ENCODE measurements at places on chromosomes 7 and 10.

DNA sequence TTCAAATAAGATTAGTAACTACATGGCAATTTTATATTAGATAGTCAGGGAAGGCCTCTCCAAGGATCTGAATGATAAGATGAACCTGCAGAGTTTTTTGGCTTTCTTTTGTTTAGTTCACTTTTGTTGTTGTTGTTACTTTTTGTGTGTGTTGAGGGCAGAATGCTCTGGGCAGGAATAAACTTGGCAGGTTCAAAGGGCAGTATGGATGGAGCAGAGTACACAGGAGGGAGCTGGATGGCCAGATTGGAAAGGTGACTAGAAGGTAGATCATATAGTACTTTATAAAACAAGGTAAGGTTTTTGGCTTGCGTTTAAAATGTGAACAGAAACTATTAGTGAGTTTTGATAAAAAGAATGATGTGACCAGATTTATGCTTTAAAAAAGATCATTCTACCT lies 17.9 kb downstream of the CROT start:
- no peak for DNase-seq

- no peak for DNase-seq
Observed at GRCh38 chr7:128818694-128819093, 11.5 kb upstream of the FLNC start.

GRCh38 chr10:99660662-99661376 lies 1.5 kb downstream of the ENTPD7 start:
- no peak for DNase-seq

GRCh38 chr10:101565936-101566332 lies 22.1 kb downstream of the POLL start:
- DNase-seq: no peak

DNA sequence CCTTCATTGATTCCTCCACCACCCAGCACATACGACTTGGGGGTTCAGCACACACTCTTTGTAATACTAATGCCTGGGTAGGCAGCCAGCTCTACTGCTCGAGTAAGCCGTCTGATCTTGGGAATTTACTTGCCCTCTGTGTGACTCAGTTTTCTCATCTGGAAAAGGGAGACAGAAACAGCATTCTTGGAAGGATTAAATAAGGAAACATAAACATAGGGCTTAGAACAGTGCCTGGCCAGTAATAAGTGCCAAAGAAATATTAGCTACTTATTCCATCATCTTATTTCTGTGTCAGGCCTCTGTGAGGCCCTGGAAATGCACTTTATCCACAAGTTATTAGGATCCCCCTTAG lies 130.1 kb downstream of the TNS3 start:
- no peak for DNase-seq

DNA sequence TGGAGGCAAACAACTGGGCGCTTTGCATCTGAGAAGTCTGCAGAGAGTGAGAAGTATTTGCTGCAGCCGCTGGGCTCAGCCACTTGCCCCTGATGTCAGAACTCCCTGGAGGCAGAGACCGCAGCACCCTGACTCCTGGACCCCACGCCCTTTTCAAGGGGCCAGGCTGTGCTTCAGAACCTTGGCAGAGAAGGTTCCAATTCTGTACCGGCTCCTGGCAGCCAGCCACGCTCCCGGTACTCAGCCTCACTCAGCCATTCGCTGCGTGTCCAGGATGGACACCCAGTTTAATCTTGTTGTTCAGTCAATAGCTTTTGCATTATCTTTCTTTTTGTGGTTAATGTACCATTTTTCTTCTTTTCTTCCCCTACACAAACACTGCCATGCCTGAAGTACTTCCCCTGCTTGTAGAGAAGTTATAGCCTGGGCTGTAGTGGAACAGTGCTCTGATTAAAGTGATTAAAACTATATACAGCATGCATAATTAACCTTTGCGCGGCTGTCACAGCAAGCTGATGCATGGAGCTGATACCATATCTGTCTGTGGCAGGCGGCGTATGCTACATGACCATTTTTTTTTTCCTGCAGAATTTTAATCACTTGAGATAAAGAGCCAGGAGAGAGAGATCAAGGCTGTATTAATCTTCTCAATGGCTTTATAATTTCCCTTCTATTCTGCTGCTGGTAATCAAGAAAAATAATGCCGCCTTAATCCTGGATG lies 578.5 kb downstream of the SDK1 start:
- DNase-seq: no peak
